ENCODE measurements at places on chromosomes 13 and 19.

- no peak for DNase-seq
Observed at GRCh38 chr13:89790696-89791095, 1556.8 kb upstream of the MIR17HG start.

GRCh38 chr13:74052402-74052928 is 81.7 kb downstream of the KLF12 start:
- no peak for DNase-seq

DNA sequence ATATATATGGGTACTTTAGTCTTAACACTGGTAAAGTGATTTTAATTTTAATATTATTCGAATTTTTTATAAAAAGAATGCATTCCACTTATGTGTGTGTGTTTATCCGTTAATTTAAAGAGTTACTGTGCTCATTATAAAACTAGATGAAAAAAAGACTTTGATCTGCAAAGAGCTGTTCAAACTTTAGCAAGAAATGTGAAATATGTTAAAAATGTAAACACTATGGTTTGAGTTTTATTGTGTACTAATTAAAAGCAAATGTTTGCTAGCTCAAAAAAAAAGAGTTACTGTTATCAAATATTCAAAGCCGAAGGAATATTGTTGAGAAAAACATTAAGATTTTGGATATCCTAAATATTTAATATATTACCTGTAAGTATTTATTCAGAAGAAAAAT is 34.5 kb downstream of the UFM1 start:
- DNase-seq = no peak

DNA sequence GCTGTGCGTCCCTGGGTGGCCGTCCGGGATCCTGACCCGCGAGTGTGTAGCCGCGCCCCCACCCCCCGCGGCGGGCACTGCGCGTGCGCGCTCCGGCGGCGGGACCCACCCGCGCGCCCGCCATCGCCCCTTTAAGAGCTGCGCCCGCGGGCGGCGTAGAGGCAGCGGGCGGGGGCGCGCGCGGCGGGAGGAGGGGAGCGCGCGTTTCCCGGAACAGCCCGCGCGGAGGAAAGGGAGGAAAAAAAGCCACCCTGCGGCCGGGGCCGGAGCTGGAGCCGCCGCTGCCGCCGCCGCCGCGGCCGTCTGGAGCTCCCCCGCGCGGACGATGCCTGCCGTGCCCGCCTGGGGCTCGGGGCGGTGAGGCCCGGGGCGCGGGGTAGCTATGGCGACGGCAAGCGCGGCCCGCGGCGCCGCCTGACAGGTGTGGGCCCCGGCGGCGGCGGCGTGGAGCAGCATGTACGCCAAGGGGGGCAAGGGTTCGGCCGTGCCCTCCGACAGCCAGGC is at the start of gene SSBP4:
TSS of gene SSBP4 (plus strand) at position 204 of the 504 bp plus-strand sequence. CDS start at position 455, 251 bp downstream.
- peak; percentile 85 for DNase-seq

DNA sequence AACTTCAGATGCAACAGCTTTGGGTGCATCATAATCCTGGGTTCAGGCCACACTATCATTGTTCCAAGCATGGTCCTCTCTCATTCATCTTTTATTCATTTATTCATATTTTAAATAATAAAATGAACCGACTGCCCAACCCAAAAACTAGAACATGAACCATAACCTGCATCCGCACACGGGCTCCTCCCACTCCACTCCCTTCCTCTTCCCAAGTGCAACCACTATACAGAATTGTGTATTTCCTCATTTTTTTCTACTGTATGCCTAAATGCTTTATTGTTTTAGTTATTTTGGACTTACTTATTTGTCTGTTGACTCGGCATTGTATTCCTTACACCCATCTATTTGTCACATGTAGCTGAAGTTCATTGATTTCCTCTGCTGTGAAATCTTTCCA is 30.7 kb upstream of the POMP start:
- DNase-seq = no peak

DNA sequence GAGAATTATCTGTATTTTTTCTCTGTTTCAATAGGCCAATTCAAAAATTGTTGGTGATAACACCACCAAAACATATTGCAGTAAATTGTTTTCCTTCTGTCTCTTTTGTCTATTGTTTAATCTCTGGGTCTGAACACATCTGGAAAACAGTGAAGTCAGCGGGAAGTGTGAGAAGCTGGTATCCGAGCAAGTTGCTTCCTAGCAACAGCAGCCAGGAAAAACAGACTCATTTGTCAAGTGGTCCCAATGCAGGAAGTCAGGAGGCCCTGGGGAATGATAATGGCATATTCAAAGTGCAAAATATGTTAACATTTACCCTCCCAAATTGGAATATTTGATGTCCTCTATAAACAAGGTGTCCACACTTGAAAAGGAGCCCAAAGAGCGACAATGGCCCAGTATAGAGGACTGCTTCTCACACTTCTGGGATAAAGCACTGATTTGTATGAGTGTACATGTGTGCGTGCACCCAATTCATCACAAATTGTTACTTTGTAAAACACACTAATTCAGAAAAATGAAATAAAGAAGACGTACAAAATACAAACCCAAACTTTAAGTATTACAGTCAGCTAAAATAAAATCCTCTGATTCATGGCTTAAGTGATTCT is 515.0 kb downstream of the TBC1D4 start:
- no peak for DNase-seq

GRCh38 chr19:1945899-1946298 is 4.9 kb downstream of the CSNK1G2 start:
- peak; percentile 61 for DNase-seq

DNA sequence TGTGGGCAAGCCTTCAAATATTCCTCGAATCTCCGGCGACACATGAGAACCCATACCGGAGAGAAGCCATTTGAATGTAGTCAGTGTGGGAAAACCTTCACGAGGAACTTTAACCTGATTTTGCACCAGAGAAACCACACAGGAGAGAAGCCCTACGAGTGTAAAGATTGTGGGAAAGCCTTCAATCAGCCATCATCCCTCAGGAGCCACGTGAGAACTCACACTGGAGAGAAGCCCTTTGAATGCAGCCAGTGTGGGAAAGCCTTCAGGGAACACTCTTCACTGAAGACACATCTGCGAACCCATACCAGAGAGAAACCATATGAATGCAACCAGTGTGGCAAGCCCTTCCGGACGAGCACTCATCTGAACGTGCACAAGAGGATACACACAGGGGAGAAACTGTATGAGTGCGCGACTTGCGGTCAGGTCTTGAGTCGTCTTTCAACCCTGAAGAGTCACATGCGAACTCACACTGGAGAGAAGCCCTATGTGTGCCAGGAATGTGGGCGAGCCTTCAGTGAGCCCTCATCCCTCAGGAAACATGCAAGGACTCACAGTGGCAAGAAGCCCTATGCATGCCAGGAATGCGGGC is 28.8 kb downstream of the ZNF333 start:
- DNase-seq = no peak

DNA sequence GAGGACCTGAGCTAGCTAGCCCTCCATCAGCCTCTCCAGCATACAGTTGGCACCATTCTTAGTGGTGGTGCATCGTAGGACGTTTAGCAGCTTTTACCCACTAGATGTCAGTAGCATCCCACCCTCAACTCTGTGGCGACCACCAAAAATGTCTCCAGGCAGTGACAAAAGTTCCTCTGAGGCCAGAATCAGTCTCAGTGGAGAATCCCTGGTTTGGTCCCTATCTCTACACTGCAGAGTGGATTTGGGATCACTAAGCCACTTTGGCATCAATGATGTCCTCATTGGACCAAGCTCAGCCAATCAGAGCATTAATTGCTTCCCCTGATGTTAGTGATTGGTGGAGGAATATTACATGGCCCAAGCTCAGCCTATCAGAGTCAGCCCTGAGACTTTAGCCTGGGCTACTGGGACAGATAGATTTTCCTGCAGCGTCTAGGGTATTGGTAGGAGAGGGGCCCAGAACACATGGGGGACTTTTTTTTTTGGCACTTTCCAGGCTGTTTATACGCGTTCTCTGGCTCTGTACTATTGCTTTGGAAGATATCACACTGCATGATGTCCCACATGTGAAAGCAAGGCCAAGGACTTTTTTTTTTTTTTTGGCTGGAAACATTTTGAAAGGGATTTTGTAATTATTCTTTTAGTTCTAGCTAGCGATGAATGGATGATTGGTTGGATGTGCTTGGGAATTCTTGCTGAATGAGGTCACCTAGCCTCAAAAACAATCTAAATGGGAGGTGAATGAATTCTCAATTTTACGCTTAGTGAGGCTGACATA is 7.0 kb downstream of the TMEM221 start:
- peak; percentile 43 for DNase-seq

DNA sequence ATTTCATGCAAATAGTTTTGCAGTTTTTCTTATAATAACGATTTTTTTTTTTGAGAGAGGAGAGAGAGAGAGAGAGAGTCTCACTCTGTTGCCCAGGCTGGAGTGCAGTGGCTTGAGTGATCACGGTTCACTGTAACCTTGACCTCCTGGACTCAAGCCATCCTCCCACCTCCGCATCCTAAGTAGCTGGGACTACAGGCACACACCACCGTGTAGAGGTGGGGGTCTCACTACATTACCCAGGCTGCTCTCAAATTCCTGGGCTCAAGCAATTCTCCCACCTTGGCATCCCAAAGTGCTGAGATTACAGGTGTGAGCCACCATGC is 26.8 kb upstream of the GJB6 start:
- no peak for DNase-seq

DNA sequence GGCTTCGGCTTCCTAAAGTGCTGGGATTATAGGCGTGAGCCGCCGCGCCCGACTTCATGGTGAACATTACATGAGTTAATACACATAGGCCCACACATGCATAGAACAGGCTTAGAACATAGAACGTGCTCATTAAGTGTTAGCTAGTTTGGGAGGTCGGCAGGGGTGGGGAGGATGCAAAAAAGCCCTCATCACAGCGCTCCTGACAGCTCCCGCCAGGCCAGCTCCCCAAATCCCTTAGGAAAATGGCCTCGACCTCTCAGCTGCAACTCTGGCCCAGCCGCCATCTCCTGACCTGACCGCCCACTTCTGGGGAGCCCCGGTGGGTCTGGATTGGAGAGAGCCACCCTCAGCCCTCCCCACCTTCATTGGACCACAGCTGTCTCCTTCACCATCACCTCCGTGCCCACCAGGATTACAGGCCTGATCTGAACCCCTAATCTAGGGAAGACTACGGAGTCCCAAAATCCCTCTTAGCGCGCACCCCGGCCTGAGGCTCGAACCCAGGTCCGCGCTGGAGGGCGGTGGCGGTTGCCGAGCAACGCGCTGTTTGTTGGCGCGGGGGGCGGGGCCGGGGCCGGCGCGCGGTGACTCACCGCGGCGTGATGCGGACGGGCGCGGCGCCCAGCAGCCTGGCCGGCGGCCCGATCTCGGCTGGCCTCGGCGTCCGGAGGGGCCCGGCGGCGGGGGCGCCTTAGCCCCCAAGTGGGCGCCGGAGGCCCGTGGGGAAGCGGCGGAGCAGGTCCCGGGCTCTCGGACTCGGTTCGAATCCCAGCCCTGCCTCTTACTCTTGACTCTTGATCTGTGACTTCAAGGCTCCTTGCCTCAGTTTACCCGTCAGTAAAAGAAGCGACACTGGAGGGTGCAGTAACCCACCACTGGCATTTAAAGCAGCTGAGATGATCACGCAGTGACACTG is 26.7 kb upstream of the NANOS3 start:
- DNase-seq = peak; percentile 89

GRCh38 chr19:1715540-1715939 is 37.8 kb upstream of the ONECUT3 start:
- DNase-seq = no peak

DNA sequence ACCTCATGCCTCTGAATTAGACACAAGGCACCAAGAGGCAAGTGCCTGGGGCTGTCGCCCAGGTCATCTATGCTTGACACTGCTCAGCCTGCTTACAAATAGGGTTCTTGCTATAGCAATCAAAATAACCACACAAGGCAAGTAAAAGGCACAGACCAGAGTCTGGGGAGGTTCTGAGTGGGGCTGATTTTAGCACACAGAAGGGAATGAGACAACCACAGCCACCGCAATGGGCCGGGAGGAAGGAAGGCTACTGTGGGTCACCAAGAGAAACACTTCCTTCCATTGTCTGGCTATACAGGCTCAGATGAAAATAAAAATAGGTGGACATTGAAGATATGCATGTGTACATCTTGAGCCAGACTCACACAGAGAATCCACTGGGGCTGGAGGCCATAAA is 159.1 kb downstream of the DLEU7 start:
- no peak for DNase-seq

GRCh38 chr19:51901860-51902259 is 3.0 kb downstream of the ZNF649 start:
- no peak for DNase-seq

- no peak for DNase-seq
Observed at GRCh38 chr19:44925114-44925891, 10.9 kb downstream of the APOC1 start.

- DNase-seq = no peak
Observed at GRCh38 chr19:8430650-8431049, 14.1 kb upstream of the HNRNPM start.

- DNase-seq = no peak
Observed at GRCh38 chr13:51266642-51267041, 44.4 kb downstream of the FAM124A start.

DNA sequence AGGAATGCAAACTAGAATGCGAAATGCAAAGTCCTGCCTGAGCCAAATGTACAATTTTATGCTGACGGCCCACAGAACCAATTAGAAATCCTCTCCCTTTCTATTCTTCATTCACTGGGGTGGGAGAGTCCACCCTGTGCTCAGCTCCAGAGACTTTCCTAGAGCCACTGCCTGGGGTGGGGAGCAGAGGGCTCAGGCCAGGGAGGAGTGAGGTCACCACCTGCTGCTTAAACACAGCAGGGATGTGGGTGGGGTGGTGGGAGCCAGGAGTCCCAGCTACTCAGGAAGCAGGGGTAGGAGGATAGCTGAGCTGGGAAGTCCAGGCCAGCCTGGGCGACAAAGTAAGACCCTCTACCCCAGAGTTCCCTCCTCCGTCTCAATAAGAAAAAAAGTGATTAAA is 26.9 kb upstream of the ZNF83 start:
- DNase-seq = peak; percentile 2

- peak; percentile 82 for DNase-seq
Observed at GRCh38 chr19:6076675-6077463, 33.4 kb downstream of the RFX2 start.

- DNase-seq = no peak
Observed at GRCh38 chr13:20927596-20928257, 25.2 kb upstream of the XPO4 start.

DNA sequence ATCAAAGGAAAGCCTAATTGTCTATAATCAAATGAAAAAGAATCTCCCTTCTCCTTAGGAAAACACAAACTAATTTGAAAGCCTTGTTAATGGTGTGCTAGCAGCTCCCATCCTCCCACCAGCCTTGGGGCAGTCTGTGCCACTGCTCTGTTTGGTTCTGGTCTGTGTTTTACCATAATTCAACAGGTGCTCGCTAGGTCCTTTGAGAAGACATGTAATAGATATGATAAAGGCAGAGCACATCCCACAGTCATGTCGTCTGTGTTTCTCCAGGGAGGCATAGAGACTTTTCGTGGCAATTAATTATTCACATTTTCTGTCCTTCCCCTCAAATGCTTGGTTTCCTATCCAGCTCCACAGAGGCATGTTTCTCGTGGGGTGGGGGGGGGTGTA is 23.8 kb downstream of the FAM124A start:
- DNase-seq = no peak

Measured in PC-3 (cell line).